CD4-positive, alpha-beta T cell treated with Interferon alpha-2 for 1 hour (primary cell): ENCODE measurements at places on chromosomes 12 and 14.

- DNase-seq = no peak
These were observed 23.1 kb downstream of the MAX start for GRCh38 chr14:65079201-65079600.

- DNase-seq = no peak
These were observed 25.8 kb upstream of the LRTM2 start for GRCh38 chr12:1794440-1795090.

GRCh38 chr14:68146818-68147217 lies 327.2 kb downstream of the RAD51B start:
- DNase-seq = no peak

GRCh38 chr12:42725809-42726208 lies 136.3 kb upstream of the PRICKLE1 start:
- DNase-seq = no peak

DNA sequence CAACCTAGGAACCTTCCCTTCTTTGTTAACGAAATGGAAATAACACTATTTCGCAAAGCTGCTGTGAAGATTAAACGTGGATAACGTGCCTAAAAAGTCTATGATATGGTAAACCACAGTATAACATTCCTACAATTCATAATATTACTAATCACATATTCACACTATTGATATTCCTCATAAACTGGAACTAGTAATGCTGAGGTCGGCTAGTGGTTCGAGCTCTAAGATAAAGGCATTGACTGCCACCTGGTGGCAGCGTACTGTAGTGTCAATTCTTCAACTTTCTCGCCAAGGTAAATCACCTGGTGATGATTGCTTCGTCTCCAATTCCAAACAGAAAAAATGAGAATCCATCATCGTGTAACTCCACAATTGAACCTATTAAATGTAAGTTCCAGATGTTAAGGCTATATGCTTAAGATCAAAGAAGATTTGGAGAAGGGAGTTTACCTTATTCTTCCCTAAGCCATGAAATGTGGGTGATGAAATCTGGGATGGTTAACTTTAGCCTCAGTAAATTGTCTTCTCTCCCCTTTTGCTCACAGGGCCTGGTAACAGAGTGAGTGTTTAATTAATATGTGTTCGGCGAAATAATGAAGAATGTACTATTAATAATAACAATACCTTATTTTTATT lies 197.5 kb upstream of the TMEM132C start:
- DNase-seq = no peak

GRCh38 chr12:107326237-107326636 lies 232.9 kb upstream of the CRY1 start:
- DNase-seq = no peak

- DNase-seq = no peak
These were observed 1940.0 kb upstream of the SEL1L start for GRCh38 chr14:83473416-83474235.

DNA sequence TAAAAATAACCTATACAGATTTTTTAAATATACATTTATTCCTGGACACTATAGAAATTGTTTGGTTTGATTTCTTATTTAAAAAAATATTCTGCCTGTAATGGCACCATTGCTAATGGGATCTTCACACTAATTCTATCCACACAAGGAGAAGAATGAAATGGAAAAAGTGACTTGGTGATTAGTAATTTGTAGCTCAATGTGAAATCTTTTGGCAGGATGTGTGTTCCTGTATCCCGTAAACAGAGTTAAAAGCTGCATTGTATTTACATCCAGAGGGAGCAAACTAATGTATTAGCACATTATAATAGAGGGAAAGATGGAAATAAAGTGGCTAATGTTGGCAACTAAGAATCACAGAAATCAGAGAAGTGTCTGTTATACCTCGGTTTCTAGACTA lies 1455.3 kb upstream of the FLRT2 start:
- DNase-seq = no peak

DNA sequence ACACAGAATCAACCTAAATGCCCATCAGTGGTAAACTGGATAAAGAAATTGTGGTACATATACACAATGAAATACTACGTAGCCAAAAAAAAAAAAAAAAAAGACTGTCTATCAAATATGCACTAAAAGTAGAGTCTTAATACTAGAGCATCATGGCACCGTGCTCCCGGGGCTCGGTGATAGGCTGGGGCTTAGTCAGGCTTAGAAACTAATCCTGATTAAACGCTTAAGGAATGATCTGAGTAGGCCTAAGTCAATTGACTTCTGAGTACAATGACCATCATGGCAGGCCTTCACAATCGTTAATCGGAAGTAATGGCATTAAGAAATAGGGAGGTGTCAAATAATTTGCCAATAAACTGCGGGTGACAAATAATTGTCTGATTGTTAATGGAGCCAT lies 9.7 kb downstream of the PLBD1 start:
- no peak for DNase-seq

- DNase-seq = no peak
These were observed at the start of gene HSPB8 for GRCh38 chr12:119178544-119179334. Gene HSPB8, plus strand, starts transcription at chr12:119178931. Its CDS starts 382 bp downstream, at chr12:119179313.

- no peak for DNase-seq
These were observed 78.1 kb upstream of the NOS1 start for GRCh38 chr12:117439531-117440001.
